Fibroblast of skin of abdomen (primary cell): ENCODE measurements at places on chromosomes 16 and 17.

DNA sequence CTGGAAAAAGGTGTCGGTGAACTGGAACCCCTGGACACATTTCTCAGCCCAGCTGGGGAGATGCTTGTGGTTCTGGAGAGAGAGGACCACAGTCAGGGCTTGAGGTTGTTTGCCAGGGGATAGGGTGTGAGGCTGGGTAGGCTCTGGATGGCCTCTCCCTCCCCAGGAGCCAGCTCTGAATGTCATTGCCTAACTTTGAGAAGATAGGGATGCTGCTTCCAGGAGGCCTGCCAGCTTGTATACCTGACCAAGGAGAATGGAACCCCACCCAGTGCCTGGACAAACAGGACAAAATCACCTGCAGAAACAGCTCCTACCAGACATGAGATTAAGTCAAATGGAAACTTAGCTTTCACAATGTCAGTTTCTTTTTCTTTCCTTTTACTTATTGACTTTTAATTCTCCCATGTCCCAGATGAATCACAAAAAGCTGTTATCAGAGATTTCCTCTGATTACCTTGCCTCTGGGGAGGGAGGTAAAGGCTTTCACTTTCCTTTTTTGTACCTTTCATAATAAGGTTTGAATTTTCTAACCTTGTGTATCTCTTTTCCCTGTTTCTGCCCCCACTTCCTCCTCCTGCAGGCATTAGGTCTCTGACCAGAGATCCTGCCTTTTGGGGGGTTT lies 29.8 kb upstream of the PLLP start:
- DNase-seq: no peak

GRCh38 chr16:64969221-64969620 lies 152.6 kb downstream of the CDH11 start:
- DNase-seq: peak; percentile 41

DNA sequence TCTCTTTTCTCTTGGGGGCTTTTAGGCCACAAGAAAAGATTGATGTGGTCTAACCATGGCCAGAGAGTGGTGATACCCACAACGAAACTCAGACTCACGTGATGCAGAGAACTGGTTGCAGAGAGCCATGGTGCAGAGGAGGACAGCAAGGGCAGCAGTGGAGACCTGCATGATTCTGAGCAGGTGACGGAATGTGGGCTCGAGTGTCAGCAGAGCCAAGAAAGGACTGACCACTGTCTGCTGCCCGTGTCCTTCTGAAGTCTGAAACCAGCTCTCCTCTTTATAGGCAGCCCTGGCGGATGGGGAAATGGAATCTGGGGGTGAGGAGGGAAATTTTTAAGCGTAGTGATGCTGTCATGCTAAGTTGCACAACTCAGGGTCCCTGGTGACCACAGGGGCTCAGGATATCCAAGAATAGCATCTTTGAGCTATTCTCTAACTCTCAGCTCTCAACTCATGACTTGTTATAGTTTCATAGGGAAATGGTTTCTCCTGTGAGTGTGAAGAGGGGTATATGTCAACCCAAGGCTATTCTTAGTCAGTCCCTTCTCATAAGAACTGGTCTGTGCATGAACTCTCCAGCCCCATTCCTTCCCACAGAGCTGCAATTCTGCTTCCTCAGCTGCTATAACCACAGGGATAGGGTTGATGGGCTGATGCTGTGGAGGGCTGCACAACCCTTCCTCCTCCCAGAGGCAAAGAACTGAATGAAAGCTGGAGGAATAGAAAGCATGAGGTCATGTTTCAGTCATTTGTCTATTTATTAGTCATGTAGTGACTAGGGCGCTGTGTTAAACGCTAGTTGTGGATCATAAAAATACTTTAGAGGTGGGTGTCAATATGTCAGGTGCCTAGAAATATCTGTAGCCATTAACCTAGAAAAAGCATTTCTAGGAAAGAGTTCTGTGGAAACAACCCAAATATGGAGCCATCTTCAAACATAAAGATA lies at the start of gene CCL3:
TSS of gene CCL3 (minus strand) at position 256 of the 949 bp plus-strand sequence. CDS start at position 171, 85 bp downstream.
- DNase-seq: no peak

DNA sequence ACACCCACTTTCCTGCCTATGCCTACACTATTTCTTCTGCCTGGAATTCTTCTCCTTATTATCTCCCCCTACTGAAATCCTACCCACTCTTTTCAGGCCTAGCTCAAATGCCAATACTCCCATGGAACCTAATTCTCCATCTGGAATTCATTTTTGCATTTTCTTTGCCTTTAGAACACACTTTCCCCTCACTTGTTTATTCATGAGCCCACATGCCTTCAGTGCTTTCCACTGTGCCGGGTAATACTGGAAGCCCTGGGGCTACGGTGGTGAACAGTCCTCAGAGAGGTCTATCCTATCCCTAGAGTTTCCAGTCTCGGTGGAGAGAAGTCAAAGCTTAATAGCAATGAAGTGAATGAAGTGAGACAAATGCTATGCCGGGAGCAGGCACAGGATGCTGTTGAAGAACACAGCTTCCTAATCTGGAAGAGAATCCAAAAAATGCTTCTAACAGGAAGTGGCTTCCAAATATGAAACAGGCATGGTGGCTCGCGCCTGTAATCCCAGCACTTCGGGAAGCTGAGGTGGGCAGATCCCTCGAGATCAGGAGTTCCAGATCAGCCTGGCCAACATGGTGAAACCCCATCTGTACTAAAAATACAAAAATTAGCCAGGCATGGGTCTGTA lies 322.4 kb downstream of the GRIN2A start:
- peak; percentile 41 for DNase-seq

- DNase-seq: no peak
These were observed 294.3 kb downstream of the TOX3 start for GRCh38 chr16:52252680-52253079.

GRCh38 chr16:56919099-56919800 lies 12.7 kb upstream of the HERPUD1 start:
- DNase-seq: no peak

DNA sequence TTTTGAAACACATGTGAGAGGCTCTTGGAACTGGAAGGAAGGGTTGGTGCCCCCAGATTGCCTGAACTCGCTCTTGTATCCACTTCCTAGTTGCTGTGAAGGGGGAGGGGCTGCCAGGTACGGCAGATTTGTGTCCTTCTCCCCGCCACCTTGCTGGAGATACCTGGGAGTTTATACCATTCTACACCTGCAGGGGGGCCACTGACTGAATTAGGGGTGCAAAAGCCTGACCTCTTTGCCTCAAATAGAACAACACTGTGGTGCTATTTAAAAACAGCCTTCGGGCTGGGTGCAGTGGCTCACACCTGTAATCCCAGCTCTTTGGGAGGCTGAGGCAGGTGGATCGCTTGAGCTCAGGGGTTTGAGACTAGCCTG lies 35.1 kb upstream of the IL34 start:
- DNase-seq: no peak

DNA sequence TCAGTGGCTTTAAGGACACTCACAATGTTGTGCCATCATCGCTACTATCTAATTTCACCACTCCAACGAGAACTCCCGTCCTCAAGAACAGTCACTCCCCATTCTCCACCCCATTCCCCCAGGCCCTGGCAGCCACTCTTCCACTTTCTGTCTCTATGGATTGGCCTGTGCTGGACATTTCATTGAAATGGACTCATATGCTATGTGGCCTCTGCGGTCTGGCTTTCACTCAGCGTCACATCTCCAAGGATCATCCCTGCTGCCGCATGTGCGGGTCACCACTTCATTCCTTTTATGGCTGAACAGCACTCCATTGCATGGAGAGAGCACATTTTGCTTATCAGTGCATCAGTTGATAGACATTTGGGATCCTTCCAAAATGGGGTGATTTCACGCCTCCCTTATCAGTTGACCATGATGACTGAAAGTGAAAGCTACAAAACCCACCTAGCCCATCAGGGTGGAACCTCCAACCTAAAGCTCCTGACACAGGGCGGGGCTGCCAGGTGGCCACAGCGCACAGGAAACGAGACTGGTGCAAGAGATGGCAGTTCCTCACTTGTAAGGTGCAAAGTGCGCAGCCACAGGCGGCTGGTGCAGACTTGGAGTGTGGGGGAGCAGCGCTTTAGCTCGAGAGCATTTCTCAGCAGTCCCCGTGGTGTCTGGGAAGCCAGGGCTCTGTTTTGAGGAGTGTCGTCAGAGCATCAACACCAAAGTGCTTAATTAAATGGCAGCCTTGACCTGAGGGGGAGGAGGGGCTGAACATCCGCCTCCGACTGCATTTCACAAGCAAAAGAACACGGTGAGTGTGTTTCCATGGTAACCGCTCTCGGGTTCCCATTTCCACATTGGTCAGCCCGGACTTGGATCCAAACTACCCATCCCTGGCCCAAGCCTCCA lies 23.8 kb downstream of the COTL1 start:
- no peak for DNase-seq

GRCh38 chr17:19651451-19652238 lies 3.1 kb downstream of the ALDH3A2 start:
- DNase-seq: no peak

DNA sequence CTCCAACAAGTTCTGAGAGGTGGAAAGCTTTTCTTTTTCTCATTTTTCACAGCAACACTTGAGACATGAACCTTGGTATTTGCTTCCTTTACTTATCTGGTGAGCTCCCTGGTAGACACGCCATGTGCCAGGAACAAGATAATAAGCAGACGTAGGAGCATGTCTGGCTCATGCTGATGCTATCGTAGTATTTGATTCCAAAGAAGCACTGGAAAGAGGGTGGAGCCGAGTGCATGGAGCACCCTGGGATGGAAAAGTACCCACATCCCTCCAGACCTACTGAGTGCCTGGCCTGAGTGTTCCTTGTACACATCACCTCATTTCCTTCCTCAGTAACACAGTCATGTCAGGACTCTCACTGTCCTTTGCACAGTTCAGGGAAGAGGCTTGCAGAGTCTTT lies 231.0 kb downstream of the CBLN1 start:
- DNase-seq: no peak

GRCh38 chr17:8175795-8176196 lies 384 bp downstream of the TMEM107 start:
- DNase-seq: no peak

- DNase-seq: no peak
These were observed 850 bp upstream of the PNMT start for GRCh38 chr17:39667262-39667944.

DNA sequence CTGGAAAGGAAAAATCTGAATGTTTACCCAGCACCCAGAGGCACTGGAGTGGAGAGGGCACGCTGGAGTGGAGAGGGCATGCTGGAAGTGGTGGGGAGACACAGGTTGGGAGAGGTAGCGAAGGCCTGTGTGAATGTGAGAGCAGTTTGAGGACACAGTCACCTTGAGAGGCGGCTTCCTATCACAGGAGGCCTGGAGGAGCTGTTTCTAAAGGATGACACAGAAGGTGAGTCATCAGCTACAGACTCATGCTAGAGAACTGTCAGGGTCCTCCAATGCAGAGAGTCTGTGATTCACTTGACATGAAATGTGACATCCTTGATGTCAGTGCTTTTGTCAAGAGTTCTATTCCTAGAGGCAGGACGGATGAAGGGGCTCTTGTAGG lies 13.8 kb downstream of the CTRL start:
- peak; percentile 80 for DNase-seq

- no peak for DNase-seq
These were observed 223.8 kb downstream of the KIF2B start for GRCh38 chr17:54046570-54046969.

DNA sequence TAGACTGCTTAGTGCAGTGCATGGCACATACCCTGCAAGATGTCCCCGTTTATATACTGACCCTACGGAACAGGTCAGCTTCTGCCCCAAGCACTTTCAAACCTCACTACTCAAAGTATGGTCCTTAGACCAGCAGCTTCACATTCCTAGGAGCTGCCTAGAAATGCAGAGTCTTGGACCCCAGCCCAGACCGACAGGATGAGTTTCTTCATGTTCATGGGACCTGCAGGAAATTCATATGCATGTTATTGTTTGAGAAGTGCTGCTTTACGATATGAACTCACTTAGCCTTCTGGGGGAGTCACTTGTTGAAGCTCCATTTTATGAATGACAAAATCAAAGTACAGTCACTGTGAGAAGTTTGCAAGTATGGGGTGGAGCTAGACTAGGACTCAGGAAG lies 82.6 kb downstream of the DYNLRB2 start:
- DNase-seq: peak; percentile 13

DNA sequence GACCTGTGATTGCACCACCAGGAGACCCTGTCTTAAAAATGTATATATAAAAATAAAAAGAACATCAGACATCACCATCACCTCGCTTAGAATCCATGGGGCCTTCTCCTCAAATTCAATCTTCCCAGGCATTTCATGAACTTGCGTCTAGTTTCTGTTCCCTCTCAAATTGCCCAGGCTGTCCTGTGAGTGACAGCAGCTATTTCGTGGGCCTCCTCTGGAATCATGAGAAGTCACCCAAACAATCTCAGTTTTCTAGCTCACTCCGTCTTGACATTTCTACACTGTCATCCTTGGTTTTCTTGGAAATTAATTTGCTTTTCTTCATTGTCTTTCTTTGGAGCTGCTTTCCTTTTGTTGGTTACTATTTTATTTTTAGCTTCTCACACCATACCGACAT lies 7.3 kb downstream of the SLC52A1 start:
- no peak for DNase-seq

GRCh38 chr16:85330006-85330693 lies 217.9 kb upstream of the CIBAR2 start:
- DNase-seq: no peak

GRCh38 chr17:27576477-27577083 lies 54.4 kb upstream of the LGALS9 start:
- DNase-seq: peak; percentile 35

GRCh38 chr17:37701496-37701898 lies 43.4 kb downstream of the HNF1B start:
- DNase-seq: no peak

DNA sequence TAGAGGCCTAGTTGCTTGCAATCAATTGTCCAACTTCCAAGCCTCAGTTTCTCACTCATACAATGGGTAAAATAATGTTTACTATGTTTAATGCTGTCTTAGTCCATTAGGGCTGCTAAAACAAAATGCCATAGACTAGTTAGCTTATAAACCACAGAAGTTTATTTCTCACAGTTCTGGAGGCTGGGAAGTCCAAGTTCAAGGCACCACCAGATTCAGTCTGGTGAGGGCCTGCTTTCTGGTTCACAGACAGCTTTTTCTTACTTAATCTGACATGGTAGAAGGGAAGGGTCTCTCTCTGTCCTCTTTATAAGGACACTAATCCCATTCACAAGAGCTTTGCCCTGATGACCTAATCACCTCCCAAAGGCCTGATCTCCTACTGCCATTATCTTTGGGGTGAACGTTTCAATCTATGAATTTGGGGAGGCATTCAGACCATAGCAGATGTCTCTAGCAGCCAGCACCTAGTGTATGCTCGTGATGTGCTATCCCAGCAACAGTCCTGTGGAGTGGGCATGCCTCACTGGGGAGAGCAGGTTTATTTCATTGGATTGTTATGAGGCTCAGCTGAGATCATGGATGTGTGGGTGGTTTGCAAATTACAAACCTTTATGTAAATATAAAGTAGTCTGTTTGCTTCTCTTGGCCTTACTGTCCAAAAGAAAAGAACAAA lies 25.2 kb downstream of the YPEL2 start:
- no peak for DNase-seq
